Kidney capillary endothelial cell (primary cell): ENCODE measurements at places on chromosomes 1 and 21.

DNA sequence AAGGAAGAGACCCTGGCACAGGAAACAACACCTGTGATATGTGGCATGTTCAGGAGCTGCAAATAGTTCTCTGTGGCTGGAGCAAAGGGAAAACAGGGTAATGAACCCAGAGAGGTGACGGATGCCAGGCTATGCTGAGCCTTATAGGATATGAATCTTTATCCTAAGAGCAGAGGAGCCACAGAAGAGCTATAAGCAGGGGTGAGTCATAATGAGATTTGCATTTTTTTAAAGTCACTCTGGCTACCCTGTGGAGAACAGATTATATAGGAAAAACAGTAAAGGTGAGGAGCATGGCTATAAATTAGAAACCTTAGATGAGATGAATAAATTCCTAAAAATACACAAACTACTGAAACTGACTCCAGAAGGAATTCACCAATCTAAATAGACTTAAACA, 12.8 kb upstream of the MPL start:
- no peak for DNase-seq

GRCh38 chr1:48676376-48676775, 100.3 kb downstream of the BEND5 start:
- no peak for DNase-seq

GRCh38 chr1:185157599-185158412, 839 bp downstream of the SWT1 start:
- DNase-seq, result no peak

- DNase-seq, result no peak
These were observed 13.5 kb downstream of the LRIG2 start for GRCh38 chr1:113086541-113086940.

GRCh38 chr21:39855595-39855994, 11.6 kb upstream of the PCP4 start:
- no peak for DNase-seq

DNA sequence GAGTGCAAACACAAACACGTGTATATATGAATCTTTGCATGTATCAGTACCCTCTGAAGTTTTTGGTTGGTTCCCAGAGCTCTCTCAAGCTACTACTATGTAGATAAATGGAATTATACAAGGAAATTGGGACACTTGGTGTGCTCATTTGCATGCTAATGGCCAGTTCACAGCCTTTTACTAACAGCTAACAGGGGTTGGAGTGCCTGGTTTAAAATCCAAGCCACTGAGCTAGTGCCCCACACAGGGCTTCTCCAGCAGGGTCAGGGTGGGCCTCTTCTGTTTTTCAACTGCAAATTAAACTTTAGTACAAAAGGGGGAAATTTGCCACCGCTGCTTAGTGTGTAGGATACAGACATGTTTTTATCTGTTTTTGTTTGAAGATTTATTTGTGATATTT, 121.0 kb downstream of the ATP5PO start:
- DNase-seq, result no peak

- DNase-seq, result no peak
These were observed 492.9 kb downstream of the SIPA1L2 start for GRCh38 chr1:232137066-232137465.

DNA sequence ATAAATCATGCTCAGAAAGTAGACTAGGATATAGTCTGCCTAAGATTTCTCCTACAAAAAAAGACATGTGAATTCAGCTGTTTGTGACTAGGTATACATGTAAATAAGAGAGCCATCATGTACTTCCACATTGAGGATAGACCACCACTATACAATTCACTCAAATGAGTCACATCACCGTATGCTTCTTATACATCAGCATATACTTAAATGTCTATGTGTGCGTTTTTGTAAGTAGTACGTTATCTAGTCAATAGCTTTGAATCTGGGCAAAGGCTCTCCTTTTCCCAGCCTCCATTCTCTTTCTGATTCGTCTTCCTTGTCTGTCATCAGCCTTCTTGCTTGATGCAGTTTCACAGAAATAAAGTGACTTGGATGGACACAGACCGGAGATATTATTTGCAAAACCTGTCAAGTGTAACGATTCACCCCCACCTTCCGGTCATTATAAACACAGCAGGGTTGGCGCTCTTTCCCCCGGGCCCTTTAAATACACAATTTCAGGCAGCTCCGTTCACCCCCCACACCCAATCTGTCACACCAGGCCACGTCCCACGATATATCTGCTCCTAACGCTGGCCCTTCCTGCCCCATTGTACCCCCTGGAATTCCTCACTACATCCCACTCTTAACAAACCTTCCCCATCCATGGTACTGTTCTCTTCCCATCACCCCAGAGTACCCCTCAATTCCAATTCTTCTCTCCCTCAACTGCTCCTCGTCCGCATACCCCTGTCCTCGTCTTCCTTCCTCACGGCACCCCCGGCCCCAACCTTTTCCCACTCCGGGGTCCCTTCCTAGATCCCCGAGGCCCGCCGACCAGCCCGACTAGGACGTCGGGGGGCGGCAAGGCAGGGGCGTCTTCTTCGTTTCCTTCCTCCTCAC, 636 bp downstream of the VAMP4 start:
- peak; percentile 22 for DNase-seq

GRCh38 chr21:45891388-45892155, 90.0 kb upstream of the COL6A1 start:
- DNase-seq, result no peak

DNA sequence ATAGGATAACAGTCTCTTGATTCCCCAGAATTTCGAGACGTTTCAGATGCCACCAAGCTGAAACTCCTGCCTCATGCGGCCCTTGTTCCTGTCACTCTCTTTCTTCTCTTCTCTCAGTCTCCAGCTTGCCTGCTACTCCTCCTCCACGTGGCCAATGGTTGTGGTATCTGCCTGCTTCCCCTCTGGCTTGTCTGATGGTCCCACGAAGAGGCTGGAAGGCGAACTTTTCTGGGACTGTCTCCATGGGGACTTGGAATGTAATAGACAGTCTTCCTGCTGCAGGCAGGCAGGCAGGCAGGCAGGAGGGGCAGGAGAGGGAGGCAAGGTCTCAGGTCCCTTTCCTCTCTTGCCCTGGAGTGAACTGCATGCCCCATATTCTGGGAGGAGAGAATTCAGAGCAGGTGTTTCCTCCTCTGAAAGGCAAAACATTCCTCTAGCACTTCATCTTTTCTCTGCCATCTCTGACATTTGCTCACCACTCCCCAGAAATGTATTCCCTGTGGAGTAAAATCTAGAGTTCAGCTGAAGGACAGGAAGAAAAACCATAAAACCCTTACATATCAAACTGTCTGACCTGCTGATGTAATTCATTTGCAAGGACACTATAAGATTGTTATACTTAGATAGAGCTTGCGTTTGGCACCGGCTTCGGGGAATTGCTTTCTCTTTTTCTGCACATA, 64.1 kb upstream of the GNG12 start:
- no peak for DNase-seq

DNA sequence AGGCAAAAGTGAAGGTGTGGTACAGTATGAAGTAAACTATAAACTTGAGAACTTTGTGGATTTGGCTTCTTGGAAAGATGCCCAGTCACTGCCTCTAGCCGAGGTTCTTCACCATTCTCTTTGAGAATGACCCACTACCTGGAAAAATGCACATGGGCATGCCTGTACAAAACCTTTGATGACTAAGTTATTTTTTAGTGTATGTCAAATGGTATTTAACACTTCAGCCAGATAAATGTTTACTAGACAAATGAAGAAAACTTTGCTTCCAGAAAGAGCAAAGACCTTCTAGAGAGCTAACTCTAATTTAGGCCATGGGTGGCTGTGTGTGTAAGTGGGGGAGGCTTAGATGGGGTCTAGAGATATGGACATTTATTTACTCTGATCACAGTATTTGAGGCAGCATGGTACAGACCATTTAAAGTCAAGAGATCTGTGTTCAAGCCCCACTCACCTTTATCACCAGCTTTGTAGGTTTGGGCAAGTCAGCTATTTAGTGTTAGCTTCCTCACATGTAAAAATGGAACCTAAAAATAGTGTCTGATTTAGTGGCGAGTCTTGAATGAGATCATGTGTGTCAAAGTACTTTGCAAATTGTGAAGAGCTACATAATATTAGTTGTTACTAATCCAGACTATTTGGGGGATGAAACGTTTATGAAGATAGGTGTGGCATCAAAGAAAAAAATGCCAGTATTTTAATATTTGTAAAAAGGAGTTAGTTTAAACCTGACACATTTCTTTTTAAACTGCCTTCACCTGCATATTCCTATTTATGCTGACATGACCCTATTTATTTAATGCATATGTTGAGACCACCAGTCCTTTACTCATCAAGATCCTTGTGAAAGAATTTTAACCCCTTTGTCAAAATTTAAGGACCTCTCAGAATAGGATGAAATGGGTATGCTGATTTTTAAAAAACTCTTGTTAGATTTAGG, 20.2 kb downstream of the NFYC start:
- peak; percentile 51 for DNase-seq

- DNase-seq, result peak; percentile 33
These were observed 710 bp upstream of the PALMD start for GRCh38 chr1:99645203-99645602.

DNA sequence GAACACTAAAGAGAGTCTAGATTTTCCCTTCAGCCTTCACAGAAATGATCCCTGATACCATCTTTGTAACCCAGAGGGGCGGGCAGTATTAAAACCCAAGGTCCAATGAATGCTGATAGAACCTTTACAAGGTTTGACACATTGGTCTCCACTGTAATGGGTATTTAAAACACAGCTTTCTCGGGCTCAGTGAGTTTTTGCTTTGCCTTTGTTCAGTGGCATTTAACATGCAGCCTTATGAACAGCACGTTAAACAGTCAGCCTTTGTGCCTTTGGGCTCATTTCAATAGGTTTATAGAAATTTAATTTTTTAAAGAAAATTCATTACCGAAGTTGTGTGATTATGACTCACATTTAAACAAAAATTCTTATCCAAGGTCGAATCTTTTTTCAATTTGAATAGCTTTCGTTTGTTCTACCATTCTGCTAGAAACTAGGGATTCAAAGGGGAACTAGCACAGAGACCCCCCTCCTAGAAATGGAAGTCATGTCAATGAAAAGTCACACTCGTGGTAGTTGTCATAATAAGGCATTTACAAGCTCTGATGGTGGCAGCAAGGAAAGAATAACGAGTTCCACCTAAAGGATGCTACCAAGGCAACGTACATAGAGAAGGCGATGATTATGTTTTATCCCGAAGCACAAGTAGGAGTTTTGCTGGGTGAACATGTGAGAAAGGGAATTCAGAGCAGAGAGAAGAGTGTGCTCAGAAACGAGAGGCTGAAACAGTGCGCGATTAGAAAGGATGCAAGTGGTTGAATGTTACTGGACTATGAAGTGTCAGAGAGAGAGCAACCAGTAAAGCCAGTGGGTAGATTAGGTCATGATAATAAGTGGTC, 66.2 kb downstream of the SGIP1 start:
- DNase-seq, result no peak

DNA sequence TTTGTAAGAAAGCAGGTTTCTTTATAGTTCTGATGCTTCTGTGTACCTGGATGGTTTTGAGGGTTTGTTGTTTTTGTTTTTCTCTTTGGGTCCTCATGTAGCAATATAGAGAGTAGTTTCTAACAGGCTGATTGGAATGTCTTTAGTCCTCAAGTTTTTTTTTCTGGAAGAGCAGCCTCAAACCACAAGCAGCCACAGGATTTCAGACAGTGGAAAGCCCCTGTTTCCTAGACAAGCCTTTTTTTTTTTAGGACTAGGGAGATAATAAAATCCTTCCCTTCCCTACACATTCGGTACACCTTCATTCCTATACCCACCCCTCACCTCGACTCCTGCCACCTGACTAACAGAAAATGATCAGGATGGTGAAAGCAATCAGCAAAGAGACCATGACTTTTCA, 47.6 kb downstream of the ACP6 start:
- no peak for DNase-seq

- DNase-seq, result no peak
These were observed 8.7 kb downstream of the TMPRSS3 start for GRCh38 chr21:42387164-42387563.
